ENCODE measurements at places on chromosomes 11 and 22.

GRCh38 chr11:71395774-71396173, 52.4 kb downstream of the DHCR7 start:
- no peak for DNase-seq

- peak; percentile 49 for DNase-seq
These were observed 694 bp downstream of the TMEM123 start for GRCh38 chr11:102451681-102452460.

- DNase-seq, result no peak
These were observed 36.9 kb downstream of the EIF3F start for GRCh38 chr11:8023831-8024555.

GRCh38 chr11:72375241-72375960, 58.9 kb downstream of the CLPB start:
- no peak for DNase-seq

DNA sequence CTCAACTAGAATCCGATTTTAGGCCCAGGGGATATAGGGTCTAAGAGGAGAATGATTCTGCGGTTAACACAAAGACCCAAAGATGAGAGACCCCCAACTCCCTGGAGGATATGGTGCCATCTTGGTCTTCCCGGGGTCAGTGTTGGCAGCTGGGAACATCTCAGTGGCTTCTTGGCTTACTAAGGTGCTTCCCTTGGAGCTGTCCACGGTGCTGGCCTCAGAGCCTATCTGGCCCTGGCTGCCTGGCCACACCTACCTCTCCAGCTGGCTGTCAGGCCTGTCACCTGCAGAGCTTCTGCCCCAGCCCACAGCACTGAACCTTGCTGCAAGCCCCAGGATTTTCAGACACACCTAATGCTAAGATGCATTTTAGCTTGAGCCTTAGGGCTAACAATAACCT, 70.7 kb upstream of the THY1 start:
- no peak for DNase-seq

DNA sequence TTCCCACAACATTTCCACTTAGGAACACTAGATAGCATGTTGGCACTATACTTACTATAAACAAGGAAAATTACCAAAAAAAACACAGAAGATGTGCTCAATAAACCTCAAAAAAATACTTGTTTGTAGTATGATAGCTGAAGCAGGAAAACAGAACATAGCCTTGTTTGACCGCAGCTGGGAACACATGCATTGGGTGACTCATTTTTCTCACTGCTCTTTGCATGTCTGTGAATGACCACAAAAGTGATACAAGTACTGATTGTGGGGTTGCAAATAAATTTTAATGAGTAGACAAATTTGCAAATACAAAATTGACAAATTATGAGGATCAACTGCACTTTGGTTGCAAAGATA, 22.8 kb upstream of the GUCY1A2 start:
- DNase-seq, result no peak

- no peak for DNase-seq
These were observed 36.6 kb downstream of the ST3GAL4 start for GRCh38 chr11:126391970-126392632.

DNA sequence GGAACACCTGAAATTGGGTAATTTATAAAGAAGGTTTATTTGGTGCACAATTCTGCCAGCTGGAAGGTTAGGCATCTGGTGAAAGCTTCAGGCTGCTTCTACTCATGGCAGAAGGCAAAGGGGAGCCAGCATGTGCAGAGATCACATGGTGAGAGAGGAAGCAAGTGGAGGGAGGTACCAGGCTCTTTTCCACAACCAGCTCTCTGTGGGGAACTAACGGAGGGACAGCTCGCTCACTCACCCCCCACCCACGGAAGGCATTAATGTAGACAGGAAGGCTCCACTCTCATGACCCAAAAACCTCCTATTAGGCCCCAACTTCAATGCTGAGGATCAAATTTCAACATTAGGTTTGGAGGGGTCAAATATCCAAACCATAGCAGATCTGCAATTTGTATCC, 75.6 kb upstream of the ARHGAP32 start:
- DNase-seq, result no peak

- DNase-seq, result peak; percentile 10
These were observed 60.6 kb downstream of the NXPE2 start for GRCh38 chr11:114738954-114739353.

- no peak for DNase-seq
These were observed 337.2 kb upstream of the B3GAT1 start for GRCh38 chr11:134749040-134749839.

DNA sequence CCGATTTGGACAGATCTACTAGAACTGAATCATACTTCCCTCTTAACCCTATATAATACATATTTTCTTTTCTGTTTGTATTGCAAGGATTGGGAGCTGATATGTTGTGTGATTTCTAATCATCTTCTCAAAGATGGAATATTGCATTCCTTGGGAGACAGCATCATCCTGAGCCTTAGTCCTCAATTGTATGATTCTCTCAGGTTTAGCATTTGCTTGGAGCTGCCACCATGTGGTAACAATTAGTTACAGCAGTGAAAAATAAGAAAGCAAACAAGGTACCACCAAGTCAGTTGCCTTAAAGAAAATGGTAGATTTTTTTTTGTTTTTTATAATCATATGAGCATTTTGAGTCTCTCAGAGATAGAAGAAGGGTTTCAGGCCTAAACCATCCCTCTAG, 11.9 kb downstream of the SNX19 start:
- DNase-seq, result no peak

DNA sequence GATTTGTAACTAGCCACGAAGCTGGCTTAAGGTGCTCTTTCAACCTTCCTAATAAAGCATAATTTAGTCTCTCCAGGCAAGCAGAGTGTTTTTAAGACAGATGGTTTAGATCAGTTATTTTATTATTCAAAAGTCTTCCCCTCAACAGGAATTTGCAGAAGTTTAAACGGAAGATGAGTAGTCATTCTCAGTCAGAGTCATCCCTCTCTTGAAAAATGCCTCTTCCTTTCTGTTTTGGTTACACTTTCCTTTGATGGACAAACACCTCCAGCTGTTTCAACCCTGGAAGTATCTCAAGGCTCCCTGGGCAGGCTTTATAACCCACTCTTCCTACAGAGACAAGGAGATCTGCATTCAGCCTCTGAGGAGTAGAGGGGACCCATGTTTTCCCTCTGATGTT, 60.3 kb upstream of the POU2AF2 start:
- DNase-seq, result no peak

DNA sequence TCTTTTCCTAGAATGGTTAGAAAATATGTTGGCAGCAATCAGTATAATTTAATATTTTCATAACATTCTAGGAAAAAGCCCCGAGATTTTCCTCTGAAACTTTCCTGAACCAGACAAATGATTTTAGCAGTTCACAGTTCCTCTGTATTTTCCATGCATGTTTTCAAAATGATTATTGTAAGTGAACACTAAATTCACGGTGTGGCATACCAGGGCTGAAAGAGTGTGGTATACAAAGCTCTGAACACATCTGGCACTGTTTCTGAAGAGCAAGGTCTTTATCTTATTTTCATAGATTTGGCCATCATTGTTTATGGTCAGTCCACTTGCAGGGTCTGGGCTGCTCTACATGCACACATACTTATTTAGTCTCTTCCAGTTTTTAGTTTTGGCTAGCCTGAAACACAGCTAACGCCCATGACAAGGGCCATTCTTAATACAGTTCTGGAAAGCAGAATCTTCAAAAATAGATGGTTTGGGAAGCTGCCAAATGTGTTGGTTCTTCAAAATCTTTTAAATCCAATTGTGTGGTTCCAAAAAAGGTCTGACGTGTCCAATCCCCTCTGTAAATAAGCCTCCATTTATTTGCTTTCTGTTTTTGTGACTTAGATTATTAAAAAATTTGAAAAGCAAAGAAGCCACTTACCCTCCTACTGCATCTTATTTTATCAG, 7.9 kb upstream of the GAB2 start:
- no peak for DNase-seq

GRCh38 chr22:35590634-35591295, 26.4 kb downstream of the MB start:
- no peak for DNase-seq

DNA sequence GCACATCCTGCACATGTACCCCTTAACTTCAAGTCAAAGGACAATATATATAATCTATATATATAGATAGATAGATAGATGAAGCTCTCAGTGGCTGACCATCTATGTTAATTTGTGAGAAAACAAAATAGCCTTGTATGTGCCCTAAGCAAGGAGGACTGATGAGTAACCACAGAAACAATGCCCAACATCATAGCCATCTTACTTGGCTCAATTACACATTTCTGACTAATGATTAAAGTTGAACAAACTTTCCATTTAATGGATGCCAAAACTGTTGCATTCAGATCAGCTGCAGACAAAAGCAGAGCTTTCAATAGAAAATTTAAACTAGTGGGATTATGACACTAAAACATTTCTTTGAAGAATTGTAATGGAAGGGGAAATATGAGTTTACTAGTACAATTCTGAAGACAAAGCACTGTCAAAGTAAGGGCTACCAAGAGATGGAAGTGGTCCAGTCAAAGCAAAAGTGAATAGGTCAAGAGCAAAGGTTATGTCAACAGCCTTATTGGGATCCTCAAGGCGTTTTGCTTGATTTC, 1188.2 kb upstream of the RAG2 start:
- no peak for DNase-seq

DNA sequence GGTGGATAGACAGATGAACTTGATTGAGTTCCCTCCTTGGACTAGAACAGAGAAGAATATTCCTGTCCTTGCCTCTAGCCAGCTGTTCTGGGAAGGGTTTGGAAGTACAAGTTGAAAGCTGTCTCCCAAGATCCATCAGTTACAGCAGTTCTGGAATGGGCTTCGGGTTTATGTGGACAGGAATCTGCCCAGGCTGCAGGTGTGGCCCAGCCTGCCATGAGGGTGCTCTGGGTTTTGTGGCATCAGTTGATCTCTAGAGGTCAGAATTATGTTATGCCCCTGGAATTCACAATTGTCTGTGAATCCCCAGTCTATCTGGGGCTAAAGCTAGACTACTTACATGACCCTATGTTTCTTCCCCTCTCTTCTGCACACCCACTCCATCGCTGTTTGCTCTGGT, 4.9 kb upstream of the MICAL2 start:
- no peak for DNase-seq

GRCh38 chr11:3069425-3069824, 12.2 kb upstream of the CARS1 start:
- no peak for DNase-seq

DNA sequence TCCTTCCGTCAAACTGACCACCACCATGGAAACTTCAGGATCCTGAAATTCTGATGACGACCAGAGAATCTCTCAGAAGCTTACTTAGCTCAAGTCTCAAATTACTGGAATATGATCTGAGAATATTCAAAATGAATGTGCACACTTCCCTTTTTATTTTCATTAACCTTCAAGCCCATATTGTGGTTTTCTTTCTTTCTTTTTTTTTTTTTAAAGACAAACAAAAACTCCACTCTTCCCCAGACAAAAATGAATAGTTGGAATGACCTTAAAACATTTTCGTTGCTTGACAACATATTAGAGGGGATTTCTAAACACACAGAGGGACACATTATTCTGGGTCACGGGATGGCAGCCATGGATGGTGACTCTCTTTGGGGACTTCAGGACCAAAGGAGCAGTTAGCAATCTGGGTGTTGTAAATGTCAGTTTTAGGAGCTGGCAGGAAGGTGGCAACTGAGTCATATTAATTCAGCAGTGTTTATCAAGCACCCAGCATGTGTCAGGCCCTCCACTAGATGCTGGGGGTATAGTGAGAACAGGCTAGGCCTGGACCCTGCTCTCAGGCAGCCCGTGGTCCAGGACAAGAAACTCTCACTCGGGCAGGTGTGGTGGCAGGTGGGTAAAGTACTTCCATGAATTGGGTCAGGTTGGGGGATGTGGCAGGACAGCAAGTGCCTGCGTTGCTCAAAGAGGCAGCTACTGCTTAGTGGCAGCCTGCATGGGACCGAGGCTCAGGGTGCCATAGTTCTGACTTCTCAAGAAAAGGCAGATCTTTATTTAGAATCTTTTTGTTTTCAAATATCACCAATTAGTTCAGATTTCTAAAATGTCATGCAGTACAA, 126.1 kb downstream of the HIPK3 start:
- DNase-seq, result no peak

DNA sequence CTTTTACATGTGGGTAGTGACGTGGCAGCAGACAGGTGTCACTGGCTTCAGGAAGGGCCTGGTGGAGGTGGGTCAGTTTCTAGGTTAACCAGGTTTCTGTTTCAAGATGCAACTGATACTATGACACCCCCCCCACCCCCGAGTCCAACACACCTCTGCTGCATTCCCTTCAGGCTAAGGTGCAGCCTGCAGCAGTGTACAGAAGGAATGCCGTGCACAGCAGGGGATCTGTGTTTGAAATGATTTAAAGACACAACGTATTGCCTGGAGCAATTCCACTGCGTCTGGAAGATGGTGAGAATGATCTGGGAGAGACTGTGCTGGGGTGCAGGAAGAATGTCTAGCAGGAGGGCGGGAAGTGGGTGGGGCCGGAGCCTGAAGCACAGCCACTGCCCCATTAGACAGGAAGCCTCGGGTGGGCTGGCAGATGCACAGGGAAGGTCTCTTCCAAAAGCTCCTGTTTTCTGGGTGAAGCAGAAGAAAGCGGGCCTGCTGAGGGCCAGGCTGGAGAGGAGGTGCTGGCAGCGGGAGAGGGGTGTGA, 11.9 kb upstream of the TESMIN start:
- DNase-seq, result peak; percentile 57

DNA sequence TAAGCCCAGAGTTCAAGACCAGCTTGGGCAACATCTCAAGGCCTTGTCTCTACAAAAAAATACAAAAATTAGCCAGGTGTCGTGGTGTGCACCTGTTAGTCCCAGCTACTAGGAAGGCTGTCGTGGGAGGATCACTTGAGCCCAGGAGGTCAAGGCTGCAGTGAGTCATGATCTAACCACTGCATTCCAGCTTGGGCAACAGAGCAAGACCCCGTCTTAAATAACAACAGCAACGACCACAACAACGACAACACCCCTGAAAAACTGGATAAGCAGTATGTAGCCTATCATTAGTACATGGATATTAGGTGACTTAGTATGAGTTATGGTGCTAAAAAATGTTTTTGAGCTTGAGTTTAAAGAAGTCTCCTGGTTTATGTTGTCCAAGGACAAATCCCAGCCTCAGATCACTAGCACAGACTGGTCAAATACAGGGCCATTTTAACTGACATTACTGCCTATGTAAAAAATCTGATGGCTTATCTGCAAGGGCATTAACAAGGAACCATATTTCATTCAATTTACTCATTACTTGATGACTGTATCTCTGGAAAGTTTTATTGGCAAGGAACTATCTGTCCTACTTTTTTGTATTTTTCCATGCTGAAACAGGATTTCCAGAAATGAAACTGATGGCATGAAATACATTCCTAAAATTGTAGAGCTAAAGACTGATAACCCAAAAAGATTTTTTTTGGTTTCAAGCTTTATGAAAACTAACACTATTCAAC, 23.4 kb downstream of the C2CD3 start:
- no peak for DNase-seq

- peak; percentile 37 for DNase-seq
These were observed 471 bp upstream of the CEP126 start for GRCh38 chr11:101914341-101914737.

- DNase-seq, result no peak
These were observed 65.2 kb upstream of the CECR2 start for GRCh38 chr22:17303840-17304779.

Data from HTR-8/SVneo (cell line).